ENCODE measurements at places on chromosomes 5 and 9.

GRCh38 chr9:6924988-6925563 lies 167.3 kb downstream of the KDM4C start:
- DNase-seq = no peak

DNA sequence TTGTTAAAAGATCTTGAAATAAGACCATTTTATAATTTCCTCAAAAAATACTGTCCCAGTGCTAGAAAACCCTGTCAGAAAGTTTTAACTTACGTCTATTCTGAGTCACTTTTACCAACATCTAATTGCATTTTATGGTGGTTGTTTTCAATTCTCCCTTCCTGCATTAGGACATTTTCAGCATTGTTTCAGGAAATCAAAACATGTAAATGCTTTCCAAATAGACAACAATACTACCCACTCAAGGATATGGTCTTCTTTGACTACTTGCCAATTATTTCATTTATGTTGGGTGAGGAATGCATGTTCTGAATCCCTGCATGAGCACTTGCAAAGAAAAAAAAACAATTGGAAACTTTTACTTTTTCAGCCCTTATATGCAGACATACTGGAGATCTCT lies 284.6 kb upstream of the PDE4D start:
- DNase-seq = no peak

GRCh38 chr5:62812621-62813255 lies 234.1 kb downstream of the LRRC70 start:
- DNase-seq = no peak

DNA sequence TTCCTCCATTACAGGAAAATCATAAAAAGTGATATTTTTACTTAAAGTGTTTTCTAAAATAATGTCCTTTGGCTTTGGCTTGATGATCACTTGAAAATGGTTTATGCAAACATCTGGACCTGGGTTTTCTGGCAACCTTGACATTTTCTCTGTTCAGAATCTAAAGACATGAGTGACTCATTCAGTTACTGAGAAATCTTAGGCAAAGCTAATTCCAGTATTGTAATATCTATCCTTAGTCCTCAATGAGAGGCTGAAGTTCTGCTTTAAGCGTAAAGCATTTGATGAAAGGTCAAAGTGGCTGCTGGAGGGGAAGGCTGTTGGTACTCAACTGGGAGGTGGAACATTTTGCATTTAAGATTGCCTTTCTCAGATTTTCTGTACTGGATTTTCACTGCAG lies 2.3 kb downstream of the MAN2A1 start:
- DNase-seq = no peak

GRCh38 chr9:18971909-18972308 lies 61.1 kb downstream of the SAXO1 start:
- no peak for DNase-seq

DNA sequence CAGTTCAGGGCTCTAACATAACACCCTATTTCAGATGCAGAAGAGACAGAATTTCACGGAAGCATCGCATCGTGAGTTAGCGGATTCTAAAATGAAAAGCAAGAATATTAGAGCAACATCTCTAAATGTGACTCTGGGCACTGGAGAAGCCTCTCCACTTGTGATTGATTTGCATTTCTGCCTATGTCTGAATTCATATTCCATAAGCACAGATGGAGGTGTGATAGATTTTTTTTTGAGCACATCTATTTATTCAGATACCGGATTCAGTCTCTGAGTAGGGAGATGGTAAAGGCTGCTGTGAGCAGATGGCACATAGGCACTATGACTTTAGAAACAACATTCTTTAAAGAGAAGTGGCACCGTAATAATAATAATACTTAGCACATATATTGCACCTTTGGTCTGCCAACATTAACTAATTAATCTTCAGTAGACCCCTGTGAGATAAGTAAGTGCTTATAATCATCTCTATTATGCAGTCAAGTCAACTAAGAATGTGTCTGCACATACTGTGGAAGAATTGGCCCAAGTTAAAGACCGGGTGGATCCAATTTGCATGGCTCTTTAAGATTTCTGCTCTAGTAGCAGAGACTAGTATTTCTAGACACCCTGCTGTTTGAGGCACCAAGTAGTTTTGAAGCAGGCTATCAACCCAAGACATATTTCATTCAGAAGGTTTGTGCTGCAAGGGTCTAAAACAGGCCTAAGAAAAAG lies 685.0 kb downstream of the CETN3 start:
- DNase-seq = no peak
